ENCODE measurements at places on chromosomes 5 and 9.

- no peak for DNase-seq
Measured at GRCh38 chr5:9621379-9621903, 8.7 kb downstream of the TAS2R1 start.

GRCh38 chr9:93200989-93201334 is 17.0 kb downstream of the WNK2 start:
- DNase-seq: no peak

- no peak for DNase-seq
Measured at GRCh38 chr5:14735944-14736343, 71.4 kb downstream of the OTULIN start.

GRCh38 chr5:172911976-172912375 is 47.2 kb upstream of the RPL26L1 start:
- DNase-seq: no peak

DNA sequence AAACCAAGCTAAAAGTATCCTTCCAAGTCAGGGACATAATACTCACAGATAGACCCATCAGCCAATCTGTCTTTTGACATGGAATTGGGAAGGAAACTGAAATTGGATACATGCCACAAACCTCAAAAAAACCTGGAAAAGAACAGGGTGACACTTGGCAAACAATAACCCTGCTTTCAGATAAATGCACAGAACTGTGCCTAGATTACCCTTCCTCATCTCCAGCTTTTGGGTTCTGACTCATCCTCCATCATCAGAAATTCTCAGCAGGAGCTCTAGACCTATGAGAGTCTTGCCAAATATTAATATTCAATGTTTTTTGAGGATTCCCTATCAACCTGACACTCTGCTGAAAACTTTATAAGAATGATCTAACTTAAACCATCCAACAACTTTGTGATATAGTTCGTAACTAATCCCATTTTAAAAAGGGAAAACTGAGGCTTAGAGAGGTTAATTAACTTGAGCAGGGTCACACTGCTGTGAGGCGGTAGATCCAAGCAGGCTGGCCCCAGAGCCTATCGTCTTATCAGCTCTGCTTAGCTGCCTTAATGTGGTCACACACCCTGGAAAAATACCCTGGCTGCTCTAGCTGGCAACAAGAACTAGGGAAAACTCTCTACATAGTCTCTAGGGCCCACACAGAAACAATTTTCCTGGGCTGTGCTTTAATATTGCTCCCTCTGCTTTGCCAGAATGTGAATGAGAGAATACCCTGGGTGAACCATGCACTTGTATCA is 157.0 kb upstream of the TRPC7 start:
- DNase-seq: no peak

DNA sequence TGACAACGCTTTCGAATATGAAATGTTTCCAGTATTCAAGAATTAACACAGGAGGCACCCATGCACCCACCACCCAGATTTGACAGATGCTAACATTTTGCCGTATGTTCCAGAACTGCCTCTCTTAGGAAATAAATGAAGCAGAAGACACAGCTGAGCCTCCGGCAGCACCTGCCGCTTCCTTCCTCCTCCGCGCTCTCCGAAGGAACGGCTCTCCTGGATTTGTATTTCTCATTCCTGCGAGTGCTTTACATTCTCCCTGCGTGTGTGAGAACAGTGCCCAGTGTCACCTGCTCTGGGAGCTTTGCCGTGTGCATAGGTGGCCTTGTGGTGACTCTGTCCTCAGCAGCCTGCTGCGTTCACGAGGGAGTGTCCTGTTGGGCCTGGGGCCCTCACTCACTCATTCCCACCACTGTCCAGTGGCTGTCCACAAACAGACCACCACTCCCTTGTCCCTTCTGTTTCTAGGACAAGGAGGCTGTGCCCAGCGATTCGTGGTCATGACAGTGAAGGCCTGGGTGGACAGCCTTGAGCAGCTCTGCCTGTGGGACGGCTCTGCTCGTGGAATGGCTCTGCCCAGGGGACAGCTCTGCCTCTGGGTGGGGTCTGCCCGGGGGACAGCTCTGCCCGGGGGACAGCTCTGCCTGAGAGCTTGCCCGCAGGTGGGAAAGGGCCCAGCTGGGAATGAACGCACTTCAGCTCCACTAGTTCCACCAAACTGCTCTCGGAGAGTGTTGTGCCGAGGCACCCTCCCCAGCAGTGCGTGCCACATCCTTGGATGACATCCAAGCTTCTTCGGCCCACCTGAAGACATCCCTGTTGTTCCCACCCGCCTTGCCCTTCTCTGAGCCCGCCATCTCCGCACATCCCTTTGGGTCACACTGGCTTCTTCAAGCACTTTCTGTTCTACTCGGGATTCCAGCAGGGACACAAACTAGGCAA is 170.5 kb upstream of the PPP1R26 start:
- no peak for DNase-seq

GRCh38 chr5:116703328-116703727 is 128.7 kb upstream of the SEMA6A start:
- DNase-seq: no peak

- DNase-seq: no peak
Measured at GRCh38 chr5:67686746-67687145, 490.1 kb upstream of the CD180 start.

DNA sequence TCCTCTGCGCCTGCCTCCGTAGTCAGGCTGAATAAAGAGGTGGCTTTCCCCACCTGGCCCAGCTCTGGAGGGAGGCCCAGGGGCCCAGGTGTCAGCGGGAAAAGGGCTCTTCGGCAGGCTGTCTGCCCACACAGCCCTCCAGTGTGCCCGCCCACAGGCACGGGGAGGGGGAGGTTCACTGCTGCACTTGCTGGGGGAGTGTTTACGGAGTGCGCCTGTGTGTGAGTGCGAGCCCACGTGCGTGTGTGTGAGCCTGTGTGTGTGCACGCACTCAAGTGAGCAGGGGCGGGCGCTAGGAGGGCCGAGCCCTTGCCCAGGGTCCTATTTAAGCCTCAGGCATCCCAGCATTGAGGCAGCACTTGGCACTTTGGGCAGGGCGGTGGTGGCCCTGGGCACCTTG is 10.9 kb downstream of the DNLZ start:
- DNase-seq: no peak

DNA sequence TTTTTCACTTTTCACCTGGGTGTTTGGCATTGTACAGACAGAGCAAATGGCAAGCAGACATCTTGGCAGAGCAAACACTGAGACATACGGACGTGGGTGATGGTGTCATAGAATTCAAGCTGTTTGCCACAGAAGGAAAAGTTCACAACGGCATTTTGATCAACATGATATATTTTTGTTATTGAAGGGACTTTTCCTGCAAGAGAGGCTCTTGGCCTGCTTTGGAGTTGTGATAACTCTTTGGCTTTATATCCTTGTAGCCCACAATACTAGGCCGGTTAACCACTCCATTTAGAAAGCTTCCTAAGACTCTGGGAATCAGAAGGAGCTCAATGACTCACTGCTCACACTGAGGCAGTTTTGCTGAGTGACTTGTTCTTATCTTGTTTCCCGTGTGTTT is 1038.3 kb downstream of the TLE1 start:
- DNase-seq: no peak

- no peak for DNase-seq
Measured at GRCh38 chr5:135451581-135452320, 400 bp downstream of the TIFAB start.

- DNase-seq: no peak
Measured at GRCh38 chr9:128008171-128008570, 27.4 kb upstream of the EEIG1 start.

DNA sequence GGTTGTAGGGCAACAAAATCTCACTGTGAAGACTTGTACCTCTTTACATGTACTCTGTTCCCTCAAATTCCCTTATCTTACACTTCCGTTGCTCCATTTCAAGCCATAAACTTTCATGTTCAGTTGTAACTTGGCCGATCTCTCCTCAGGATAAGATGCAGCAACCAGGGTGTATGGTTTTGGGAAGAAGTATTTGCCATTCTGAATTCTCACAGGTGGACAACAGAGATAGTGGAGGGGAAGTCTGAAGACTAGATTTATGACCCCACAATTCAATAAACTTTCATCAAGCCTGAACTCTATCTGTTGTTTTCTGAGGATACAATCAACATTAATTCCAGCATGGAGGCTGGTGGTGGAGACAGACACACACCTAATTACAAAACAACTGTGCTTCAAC is 27.5 kb downstream of the GOLGA1 start:
- DNase-seq: no peak

- DNase-seq: no peak
Measured at GRCh38 chr9:89447416-89447815, 50.5 kb downstream of the SEMA4D start.

DNA sequence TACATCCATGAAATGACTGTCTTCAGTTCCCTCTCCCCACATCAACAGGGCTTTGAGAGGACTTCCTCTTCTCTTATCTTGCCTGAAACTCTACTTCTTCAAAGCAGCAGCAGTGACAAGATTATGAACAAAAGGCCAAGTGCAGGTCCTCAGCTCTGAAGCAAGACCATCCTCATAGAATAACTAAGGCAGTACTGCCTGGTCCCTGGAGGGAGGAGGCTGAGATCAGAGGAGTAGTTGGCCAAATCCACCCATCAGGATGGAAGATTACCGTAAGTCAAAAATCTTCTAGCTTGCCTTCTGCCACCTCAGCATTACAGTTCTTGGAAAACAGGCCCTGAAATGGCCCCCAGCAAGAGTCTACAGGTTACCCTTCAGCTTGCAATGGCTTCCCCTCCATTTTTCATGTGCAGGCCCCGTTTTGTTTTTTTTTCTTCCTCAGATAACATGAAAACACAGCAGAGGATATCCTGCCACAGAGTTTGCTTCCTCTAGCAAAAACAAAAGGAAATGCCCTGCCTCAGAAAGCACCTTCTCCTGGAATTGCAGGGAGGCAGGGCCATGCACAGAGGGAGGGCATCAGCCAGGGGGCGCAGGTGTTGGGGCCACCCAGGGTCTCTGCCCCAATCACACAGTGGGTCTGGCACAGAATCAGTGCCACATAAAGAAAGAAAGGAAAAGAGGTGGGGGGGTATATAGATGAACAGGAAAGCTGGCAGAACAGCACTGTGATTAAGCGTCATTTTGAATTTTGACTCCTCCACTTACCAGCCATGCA is 40.0 kb downstream of the KLHL3 start:
- DNase-seq: peak; percentile 70

- no peak for DNase-seq
Measured at GRCh38 chr5:11038772-11039171, 277.7 kb upstream of the DAP start.

All from endothelial cell (in vitro differentiated cells).